ENCODE measurements at places on chromosomes 3 and 15.

DNA sequence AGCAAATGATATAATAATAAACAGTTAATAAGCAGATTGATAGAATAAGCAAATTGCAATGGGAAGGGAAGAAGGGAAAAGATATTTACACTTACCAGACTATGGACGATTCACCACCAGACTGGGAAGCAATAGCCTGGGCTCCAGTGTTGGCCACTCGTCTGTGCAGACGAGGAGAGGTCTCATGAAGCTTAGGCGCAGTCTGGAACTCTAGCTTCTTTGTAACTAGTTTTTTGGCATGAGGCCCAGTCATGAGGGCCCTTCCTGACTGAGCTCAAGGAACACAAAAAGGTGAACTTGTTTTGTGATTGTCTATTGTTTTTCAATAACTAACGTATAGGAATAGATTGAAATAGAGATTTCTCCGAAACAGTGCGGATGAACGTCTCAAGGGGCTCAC is 63.3 kb upstream of the GATM start:
- DNase-seq = no peak

- DNase-seq = no peak
These were observed 23.4 kb downstream of the SOX14 start for GRCh38 chr3:137787529-137787928.

DNA sequence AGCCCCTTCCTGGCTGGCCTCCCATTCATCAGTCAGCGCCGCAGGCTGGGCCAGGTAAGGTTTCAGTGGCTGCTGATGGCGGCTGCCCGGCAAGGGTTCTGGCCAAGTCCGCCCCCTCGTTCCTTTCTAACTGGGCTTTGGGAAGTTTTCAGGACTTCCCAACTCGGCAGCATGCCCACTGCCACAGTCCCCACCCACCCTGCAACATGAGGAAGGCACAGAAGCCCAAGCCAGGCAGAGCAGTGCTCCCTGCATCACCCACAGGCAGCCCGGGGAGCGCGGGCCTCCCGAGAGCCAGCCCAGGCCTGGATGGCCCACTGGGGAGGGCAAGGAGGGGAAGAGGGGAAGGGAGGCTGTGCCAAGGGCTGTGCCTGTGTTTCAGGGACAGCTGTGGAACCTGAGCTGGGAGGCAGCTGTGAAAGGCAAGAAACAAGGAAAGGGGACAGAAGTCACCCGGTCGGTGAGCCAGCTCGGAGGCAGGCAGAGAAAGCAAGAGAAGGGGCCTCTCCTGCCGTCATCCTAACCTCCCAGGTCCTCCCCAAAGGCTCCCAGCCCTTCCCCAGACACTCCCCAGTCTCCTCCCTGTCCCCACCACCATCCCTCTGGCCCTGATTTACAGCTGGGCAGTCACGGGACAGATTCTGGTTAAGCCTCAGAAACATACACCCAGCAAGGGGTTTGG is 73.9 kb downstream of the CPN2 start:
- no peak for DNase-seq

DNA sequence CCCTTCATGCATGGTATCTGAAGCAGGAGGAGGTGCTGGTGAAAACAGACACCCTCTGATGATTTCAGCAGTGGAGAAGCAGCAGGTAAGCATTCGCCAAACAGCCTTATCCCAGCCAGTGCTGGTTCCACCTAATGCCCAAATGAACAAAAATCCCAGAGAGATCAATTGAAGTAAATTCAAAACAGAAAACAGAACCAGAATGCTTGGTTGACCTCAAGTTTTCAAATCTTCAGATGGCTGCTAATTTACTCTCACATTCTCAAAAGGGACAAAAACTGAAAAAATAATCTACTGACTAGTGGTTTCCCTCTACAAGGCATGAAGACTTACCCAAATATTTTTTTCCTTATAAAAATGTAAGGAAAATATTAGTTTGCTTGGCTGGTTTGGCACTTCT is 87.0 kb upstream of the MYO5C start:
- no peak for DNase-seq

DNA sequence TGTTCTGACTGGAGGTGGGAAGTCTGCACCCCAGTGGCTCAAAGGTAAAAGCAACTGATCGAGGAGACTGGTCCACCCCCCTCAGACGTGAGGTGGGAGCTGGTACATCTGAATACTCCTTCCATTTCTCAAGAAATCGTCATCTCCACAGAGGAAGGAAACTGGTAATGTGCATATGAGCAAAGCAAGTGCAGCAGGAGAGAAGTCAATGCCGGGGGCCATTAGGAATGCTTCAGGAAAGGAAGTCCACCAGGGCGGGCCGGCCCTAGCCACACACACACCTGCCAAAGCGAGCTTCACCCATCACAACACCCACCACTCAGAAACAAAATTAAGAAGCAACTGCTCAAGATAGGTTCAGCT is 8.5 kb downstream of the TBC1D2B start:
- DNase-seq = no peak

- DNase-seq = no peak
These were observed 53.5 kb downstream of the DGKG start for GRCh38 chr3:186308549-186308948.
